ENCODE measurements at places on chromosomes 2 and 18.

DNA sequence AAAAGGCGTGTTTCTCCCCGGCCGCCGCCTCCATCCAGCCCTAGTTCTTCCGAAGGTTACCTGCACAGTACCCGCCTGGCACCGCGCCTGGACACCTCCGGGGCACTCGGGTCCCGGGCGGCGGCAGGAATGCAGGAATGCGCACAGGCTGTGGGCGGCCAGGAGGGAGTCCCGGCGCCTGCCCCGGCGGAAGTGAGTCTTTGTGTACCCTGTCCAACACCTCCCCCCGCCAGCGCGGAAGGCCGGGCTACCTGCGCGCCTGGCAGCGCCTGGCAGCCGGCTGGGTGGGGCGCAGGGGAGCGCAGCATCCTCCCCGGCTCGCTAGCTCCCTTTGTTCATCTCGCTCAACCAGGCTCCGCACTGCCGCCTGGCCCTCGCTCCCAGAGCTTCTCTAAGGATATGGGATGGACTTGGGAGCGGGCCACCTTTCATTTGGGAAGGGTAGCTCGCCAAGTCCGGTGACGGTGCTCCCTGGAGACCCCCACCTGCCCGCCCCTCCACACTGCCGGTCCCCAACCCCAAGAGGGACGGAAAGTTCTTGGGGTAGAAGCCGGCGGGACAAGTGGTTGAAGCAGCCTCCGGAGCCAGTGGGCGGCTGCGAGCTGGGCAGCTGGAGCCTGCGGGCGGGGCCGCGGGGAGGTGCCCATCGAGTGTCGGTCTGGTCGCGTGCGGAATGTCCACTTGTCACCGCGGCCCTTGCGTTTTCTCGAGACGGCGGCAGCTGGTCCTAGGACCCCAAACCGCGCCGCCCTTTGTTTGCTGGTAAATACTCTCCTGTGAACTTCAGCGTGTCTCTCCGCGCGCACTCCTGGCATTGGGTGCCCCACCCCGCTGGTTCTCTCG, 1.2 kb upstream of the ST6GAL2 start:
- no peak for DNase-seq

- no peak for DNase-seq
Measured at GRCh38 chr2:190791976-190792575, 88.5 kb upstream of the GLS start.

DNA sequence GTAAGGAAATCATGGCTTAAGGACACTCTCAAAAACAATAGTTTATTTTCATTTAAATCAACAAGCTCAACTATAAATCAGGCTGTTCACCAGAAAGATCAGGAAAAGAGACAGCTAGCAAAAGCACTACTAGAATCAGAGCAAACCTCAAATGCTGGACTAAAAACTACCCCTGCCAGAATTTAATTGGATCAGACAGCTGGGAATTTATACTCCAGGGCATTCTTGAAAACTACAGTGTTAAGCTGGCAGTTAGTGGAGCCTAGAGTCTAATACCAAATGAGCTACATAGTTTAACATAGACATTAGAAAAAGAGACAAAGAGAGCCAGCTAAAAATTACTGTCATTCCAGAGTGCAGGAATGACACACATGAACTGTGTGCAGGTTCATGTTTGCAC, 1016.4 kb upstream of the CRIM1 start:
- no peak for DNase-seq

- DNase-seq = no peak
Measured at GRCh38 chr2:63791387-63791786, 50.3 kb upstream of the UGP2 start.

- no peak for DNase-seq
Measured at GRCh38 chr2:232540441-232541041, 1.0 kb downstream of the CHRNG start.

- no peak for DNase-seq
Measured at GRCh38 chr2:240921311-240921994, 15.3 kb downstream of the CROCC2 start.

DNA sequence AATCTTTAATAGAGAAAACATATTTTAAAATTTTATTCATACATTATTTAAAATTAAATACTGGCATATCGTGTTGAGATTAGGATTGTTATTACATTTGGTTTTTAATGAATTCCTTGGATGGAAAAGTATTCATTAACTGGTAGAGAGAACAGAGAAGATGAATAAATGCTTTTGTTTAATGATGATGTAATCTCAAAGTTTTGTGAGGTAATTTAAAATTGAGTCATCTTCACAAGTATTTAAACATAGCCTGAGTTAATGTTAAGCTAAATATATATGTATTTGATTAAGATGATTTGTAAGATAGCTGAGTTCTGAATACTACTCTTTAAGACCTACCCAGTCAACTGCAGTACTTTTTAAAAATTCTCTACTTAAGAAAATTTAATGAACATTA, 713.4 kb upstream of the VRK2 start:
- no peak for DNase-seq

DNA sequence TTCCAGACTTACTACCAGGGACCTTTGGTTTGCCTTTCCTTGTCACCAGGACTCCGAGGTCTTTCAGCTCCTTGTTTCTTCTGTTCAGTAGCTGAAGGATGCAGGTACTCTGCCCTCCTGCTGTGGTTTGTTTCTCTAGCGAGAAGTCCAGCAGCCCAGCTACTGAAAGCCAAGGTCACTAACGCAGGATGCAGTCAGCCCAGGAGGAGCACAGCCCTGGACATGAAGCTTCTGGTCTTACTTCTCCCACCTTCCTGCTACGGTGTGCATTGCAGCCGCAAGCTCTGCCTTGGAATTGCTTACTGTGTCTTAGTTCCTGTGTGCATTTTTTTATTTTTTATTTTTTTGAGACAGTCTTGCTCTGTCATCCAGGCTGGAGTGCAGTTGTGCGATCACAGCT, 62.4 kb downstream of the DGKD start:
- no peak for DNase-seq

- DNase-seq = no peak
Measured at GRCh38 chr2:57450170-57450569, 596.4 kb upstream of the VRK2 start.

DNA sequence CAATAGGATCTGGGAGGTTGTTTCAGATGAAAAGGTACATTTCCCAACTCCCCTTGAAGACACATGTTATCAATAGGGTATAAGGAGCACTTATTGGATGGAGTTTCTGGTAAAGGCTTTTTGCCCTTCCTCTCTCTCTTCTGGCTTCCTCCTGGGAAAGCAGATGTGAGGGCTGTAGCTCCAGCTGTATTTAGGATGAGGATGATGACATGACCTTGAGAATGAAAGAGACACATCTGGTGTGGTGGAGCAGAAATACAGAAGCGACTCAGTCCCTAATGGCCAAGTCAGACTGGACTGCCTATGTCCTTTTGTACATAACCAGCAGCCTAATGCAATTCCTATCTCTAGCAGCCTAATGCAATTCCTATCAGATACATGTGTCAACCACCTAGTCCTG, 100.9 kb upstream of the NXPH2 start:
- no peak for DNase-seq

DNA sequence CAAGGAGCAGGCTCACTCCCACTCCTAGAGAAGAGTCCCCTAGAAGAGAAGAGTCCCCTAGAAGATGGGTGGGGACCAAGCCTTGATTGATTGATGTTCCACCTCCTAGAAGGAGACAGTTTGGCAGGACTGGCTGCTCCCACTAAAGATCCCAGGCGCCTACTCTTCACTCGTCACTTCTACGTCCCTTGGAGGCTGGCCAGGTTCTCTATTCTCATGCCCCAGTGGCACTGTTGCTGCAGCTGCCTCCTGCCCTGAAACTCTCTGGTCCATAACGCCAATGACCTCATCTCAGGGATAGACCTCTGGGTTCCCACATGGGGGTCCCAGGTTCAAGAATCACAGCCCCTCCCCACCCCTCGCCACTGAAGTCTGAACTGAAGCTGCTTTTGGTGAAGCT, 2.5 kb upstream of the SP140L start:
- no peak for DNase-seq

DNA sequence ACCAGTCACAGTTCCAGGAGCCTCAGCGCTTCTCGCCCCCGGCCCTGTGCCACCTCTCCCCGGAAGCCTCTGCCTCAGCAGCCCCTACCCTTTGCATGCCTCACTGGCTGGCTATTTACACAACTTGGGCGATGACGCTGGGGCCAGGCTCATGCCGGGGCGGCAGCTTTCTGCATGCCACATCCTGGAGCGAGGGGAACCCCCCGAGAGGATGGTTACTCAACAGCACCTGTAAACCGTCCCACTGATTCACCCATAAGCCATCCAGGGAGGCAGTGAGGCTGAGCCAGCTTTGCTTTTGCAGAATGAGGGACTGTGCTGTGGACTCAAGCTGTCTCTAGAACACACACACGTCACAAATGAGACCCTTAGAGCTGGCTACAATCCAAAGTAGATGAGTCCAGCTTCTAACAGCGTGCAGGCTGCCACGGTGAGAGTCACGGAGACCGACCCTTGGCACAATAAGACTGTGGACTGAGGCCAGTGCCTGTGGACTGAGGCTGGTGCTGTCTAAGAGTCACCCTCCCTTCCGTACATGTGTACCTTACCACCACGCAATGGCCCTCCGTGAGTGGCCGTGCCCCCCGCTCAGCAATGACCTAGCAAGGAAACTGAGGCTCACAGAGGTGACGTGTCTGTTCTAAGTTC, 45.6 kb upstream of the ODC1 start:
- DNase-seq = no peak

DNA sequence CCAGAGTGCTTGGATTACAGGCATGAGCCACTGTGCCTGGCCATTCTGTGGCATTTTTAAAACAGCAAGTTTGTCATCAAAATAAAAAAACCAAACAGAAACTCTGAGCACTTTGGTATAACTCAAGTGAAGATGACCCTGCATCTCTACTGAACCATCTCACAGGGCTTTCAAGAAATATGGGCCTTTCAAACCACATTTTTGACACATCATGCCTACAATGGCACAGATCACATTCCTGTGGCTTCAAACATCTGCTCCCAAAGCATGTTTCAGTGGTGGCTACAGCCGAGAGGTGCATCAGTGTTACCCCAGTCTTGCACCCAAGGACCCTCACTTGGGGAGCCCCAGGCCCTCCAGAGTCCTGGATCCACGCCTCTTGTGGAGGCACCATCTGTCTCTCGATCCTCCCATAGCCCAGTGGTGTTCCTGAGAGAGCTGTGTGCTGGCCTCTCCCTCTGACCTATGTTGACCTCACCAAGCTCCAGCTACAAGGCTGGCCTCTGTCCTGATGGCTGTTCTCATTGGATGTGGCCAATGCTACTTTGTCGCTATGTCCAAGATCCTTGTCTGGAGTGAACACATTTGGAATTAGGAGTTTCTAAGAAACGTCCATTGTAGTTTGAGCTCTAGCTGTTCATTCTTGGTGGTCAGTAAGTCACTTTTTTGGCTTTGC, 55.2 kb upstream of the RALBP1 start:
- no peak for DNase-seq

GRCh38 chr2:12935222-12935621, 218.5 kb downstream of the TRIB2 start:
- no peak for DNase-seq

GRCh38 chr2:49914281-49914680, 760.0 kb upstream of the FSHR start:
- no peak for DNase-seq

DNA sequence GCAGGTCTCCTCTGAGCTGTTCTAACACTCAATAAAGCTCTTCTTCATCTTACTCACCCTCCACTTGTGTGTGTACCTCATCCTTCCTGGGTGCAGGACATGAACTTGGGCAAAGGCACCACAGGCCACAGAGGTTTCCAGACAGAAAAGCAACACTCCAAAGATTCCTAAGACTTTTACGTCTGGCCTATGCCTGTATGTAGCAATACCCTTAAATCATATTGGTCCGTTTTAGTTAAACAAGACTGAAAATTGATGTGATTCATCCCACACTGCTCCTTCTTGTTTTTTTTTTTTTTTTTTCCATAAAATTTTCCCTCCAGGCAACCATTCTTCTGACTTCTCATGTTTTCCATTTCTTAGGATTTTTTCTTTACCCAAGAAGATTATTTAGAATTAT, 404.3 kb downstream of the PID1 start:
- no peak for DNase-seq

DNA sequence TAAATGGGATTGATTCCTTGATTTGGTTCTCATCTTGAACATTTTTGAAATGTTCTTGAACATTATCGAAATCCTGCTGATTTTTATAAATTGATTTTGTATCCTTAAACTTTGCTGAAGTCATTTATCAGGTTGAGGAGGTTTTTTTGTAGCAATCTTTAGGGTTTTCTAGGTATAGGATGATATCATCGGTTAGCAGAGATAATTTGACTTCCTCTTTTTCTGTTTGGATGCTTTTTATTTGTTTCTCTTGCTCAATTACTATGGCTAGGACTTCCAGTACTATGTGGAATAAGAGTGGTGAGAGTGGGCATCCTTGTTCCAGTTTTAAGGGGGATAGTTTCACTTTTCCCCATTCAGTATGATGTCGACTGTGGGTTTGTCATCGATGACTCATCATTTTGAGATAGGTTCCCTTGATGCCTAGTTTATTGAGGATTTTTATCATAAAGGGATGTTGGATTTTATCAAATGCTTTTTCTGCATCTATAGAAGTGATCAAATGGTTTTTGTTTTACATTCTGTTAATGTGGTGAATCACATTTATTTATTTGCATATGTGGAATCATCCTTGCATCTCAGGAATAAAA, 201.5 kb upstream of the ZSWIM2 start:
- no peak for DNase-seq
